Suprapubic skin (tissue), 4 donors: ENCODE measurements at places on chromosomes 7 and 10. TPM values are rescaled to one million over a fixed set of nuclear protein-coding genes. Genes with fewer than 3 reads are reported as not detected.

DNA sequence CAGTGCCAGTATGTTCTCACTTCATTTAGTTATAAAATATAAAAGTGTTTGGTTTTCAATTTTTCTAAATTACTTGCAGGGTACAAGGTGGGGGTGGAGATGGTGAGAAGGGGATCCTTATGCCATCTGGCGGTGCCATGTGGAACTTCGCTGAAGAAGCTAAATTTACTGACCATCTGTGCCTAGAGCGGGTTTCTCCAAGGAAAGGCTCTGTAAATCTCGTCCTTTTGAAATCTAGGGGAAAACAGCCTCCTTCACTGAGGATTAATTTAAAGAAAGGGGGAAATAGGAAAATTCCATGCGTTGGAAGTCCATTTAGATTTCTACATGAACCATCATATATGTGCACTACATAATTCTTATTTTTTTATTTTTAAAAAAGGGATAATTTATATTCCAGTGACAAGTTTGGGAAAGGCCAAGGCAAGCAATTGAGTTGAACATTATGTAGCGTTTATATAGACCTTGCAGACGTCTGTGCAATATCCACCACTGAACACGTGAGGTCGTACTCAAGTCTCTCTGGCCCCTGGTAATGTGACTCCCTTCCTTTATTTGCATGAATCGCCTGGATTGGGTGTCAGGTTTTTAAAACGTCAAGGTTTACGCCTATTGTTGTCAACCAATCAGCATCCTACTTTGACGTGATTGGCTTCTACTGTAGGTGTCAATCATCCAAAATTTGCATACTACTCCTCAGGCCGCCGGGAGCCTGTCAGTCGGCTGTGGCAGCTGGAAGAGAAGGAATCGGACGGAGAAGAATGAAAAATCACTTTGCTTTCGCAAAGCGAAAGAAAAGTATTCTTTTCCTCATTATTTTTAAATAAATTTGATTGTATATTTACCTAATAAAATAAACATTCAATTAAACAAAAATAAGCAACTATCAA lies 297.1 kb upstream of the NFE2L3 start:
- peak overlapping the region; percentile 57 for H3K4me3 ChIP-seq
- DNase-seq: peak; percentile 84
- peak overlapping the region; percentile 91 for H3K27ac ChIP-seq
- H3K4me1 ChIP-seq: peaks cover 57% of the 10 kb centered on the region
- no peaks in the 10 kb centered on the region for H3K36me3 ChIP-seq

GRCh38 chr10:7311218-7311849 lies 99.5 kb downstream of the SFMBT2 start:
- no peaks in the 10 kb centered on the region for H3K27me3 ChIP-seq
- H3K27ac ChIP-seq: no peak overlapping the region
- no peak overlapping the region for H3K4me3 ChIP-seq
- H3K4me1 ChIP-seq: no peaks in the 10 kb centered on the region
- DNase-seq: no peak
- H3K36me3 ChIP-seq: no peaks in the 10 kb centered on the region

GRCh38 chr10:60728056-60728455 lies 50.2 kb upstream of the CDK1 start:
- no peak overlapping the region for H3K27ac ChIP-seq
- H3K4me3 ChIP-seq: no peak overlapping the region
- DNase-seq: no peak
- H3K27me3 ChIP-seq: peaks cover 3% of the 10 kb centered on the region
- no peaks in the 10 kb centered on the region for H3K36me3 ChIP-seq

DNA sequence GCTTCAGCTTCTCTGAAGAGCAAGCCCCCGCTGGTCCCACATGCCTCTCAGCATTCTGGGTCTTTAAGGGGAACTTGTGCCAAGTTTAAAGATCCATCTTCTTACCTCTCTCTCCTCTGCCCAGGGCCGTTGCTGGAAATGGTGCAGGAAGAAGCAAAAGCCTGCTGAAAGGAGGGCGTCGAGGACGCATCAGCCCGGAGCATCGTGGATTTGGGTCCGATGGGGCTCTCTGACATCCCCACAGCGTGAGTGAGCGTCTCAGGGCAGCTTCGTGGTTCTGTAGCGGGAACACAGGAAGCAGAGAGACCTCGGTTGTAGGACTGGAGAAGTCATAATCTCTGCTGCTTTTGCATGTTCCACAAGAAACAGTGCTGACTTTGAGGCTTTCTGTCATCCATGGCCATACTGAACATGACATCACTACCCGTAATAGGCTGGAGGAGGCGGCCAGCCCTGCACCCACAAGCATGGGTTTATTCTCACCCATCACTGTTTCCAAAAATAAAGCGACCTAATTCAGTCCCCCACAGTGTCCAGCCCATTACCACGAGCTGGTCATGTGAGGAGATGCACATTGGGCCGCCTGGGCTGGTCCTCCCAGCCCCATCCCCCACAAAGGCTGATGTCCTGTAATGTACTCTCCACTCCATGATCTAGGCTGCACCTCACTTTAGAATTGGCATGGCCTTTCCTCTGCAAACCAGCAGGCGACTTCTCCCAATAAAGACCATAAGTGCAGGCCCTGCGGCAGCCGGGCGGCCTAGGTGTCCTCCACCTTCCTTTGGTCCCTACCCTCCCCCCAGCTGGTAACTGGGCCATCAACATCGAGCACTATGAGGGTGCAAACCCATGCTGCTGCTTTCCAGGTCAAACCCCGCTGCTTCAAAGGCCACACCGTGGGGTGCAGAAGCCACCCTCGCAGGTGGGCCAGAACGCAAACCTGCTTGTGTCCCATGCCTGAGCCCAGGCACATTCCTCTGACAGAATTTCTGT lies 276.9 kb downstream of the TNS3 start:
- no peak overlapping the region for H3K4me3 ChIP-seq
- peaks cover 26% of the 10 kb centered on the region for H3K36me3 ChIP-seq
- DNase-seq: no peak
- no peaks in the 10 kb centered on the region for H3K27me3 ChIP-seq
- no peak overlapping the region for H3K27ac ChIP-seq
- peaks cover 4% of the 10 kb centered on the region for H3K4me1 ChIP-seq

GRCh38 chr10:119479532-119479931 lies 63.0 kb downstream of the RGS10 start:
- H3K4me1 ChIP-seq: no peaks in the 10 kb centered on the region
- no peaks in the 10 kb centered on the region for H3K27me3 ChIP-seq
- no peak overlapping the region for H3K4me3 ChIP-seq
- H3K36me3 ChIP-seq: no peaks in the 10 kb centered on the region
- H3K27ac ChIP-seq: no peak overlapping the region

GRCh38 chr10:97506199-97506991 lies 7.7 kb downstream of the UBTD1 start:
- DNase-seq: no peak
- peaks cover 12% of the 10 kb centered on the region for H3K4me1 ChIP-seq
- H3K36me3 ChIP-seq: no peaks in the 10 kb centered on the region
- H3K4me3 ChIP-seq: no peak overlapping the region
- no peak overlapping the region for H3K27ac ChIP-seq
- H3K27me3 ChIP-seq: no peaks in the 10 kb centered on the region

- no peaks in the 10 kb centered on the region for H3K27me3 ChIP-seq
- DNase-seq: no peak
- H3K27ac ChIP-seq: peak overlapping the region; percentile 46
- no peaks in the 10 kb centered on the region for H3K36me3 ChIP-seq
- H3K4me3 ChIP-seq: no peak overlapping the region
- peaks cover 10% of the 10 kb centered on the region for H3K4me1 ChIP-seq
Measured at GRCh38 chr7:69399401-69399800, 198.9 kb upstream of the AUTS2 start.

DNA sequence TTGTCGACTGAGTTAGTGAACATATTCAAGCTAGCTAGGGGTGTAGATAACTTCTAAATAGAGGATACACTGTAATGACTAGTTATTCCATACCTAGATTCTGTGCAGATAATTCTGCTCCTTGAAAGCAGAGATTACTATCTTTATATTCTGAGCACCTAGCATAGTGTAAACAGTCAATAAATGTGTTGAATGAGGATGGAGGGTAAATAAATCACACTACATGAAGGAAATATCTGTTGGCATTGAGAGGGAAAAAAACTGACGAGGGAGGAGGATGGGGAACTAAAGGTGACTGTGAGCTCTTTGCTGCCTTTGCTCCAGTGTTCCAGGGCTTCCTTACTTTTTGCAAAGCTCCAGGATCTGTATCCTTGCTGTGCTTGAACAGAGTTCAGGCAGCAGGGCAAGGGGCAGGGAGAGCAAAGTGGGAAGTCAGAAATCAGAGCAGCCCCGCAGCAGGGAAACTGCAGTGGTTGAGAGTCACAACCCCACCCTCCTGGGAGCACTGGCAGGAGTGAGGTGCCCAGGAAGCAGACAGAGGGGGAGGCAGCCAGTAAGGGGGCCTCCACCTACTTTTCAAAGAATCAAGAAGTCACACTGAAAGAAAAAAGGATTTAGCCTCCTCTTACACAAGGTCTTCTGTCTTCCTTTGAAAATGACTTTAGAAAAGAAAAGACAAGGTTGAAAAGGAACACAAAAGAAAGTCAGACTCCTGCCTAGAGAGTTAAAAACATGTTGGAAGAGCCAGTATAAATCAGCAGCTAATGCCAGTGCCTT lies 71.8 kb upstream of the LRRN3 start:
- no peaks in the 10 kb centered on the region for H3K36me3 ChIP-seq
- DNase-seq: no peak
- H3K4me1 ChIP-seq: peaks cover 7% of the 10 kb centered on the region

GRCh38 chr7:20834656-20835055 lies 48.0 kb upstream of the SP8 start:
- no peak overlapping the region for H3K27ac ChIP-seq
- H3K27me3 ChIP-seq: peaks cover 7% of the 10 kb centered on the region

Gene CLCN1
- total RNA-seq: 0.64 TPM

Gene CCL24
- total RNA-seq: 2.6 TPM

Gene FAM25G
- total RNA-seq: 31.5 TPM

Gene TMEM229A
- not detected for total RNA-seq
